ENCODE measurements at places on chromosomes 6 and 20.

DNA sequence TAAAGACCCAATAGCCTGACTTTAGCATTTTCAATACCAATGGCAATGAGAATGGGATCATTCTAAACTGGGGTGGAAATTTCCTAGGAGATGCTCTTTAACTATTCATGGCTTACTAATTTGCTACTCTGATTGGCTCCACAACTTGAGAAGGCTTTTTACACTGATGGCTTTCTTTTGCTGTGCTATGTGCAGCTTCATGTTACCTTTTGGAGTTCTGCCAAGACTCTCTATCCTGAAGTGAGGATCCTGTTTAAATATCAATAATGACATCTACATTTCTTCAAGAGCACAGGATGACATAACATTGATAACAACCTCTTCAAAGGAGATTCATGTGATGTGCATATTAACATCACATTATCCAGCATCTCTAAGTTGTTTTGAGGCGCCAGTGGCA lies 43.4 kb upstream of the SIRPG start:
- no peak for DNase-seq

DNA sequence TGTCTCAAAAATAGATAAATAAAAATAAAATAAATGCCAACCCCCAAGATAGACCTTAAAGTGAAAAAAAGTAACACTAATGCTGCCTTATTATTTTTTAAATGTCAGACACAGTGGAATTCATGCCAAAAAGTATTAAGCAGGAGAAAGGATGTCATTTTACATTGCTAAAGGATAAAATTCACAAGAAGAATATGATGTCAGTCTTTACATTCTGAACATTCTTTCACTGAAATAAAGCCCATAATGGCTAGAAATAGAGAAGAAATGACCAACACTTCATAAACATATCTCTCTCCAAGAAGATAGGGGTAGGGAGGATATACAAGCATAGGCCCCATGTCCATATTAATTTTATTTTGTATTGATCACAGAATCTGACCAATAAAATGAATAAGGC lies 47.4 kb downstream of the SLC23A2 start:
- no peak for DNase-seq

DNA sequence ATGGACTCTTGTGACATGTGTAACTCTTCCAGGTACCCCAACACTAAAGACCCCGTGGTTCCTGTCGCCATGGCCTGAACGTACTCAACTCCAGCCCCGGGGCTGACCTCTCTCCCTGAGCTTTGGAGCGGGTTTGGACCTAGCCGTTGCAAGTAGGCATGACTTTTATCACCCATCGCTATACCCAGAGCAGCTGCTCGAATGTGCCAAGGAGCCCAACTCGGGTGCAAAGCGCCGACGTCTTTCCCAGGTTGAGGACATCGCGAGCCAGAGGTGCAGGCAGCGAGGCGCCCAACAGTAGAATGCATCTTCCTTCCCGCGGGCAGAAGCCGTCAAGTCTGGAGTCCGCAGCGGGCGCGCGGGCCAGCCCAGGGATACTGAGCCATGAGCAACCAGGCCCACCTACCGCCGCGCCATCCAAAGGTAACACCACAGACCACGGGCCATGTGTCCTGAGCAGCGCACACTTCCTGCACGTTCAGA lies 5.7 kb upstream of the LAMP5 start:
- DNase-seq: no peak

DNA sequence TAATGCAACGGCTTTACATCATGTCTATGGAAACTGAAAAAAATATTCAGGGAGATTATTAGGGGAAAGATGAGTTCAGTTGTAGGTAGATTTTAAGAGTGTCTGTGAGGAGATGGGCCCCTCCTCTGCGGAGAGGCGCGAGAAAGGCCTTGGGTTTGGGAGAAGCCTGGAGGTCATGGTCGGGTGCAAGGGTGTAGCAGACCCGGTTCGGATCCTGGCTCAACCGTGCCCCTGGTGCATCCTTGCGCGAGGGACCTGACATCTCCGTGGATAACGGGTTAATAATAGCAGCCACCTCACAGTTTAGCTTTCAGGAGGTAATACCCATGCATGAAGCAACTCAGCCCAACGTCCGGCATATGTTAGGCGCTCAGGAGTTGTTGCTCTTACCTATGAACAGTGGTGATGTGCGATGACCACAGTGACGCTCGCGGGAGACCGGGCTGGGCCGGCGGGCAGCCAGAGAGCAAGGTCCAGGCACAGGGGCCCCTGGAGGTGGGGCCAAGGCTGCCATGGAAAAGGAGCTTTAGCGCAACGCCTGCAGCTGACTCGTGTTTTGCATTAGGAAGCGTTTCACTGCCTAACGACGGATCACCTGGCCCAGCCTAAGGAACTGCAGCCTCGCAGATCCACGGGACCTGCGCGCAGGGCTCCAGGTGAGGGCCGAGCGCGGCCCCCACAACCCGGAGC lies 146.4 kb upstream of the ARID1B start:
- no peak for DNase-seq

DNA sequence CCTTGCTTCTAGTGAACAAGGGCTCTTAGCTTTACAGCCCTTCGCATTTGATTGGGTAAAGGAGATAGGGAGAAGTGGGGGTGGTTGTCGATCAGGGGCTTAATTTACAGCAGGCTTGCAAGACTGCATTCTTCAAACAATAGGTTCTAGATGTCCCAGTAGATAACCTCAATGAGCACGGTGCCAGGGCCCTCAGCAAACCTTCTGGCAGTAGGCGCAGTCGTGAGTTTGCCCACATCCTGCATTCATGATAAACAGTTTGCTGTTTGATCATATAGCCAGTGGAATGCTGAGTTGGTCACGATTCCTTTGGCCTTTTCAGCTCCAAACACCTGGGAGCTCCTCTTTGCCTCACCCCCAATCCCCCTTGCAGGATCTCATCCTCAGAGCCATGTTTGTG lies 27.5 kb downstream of the SUN5 start:
- no peak for DNase-seq

DNA sequence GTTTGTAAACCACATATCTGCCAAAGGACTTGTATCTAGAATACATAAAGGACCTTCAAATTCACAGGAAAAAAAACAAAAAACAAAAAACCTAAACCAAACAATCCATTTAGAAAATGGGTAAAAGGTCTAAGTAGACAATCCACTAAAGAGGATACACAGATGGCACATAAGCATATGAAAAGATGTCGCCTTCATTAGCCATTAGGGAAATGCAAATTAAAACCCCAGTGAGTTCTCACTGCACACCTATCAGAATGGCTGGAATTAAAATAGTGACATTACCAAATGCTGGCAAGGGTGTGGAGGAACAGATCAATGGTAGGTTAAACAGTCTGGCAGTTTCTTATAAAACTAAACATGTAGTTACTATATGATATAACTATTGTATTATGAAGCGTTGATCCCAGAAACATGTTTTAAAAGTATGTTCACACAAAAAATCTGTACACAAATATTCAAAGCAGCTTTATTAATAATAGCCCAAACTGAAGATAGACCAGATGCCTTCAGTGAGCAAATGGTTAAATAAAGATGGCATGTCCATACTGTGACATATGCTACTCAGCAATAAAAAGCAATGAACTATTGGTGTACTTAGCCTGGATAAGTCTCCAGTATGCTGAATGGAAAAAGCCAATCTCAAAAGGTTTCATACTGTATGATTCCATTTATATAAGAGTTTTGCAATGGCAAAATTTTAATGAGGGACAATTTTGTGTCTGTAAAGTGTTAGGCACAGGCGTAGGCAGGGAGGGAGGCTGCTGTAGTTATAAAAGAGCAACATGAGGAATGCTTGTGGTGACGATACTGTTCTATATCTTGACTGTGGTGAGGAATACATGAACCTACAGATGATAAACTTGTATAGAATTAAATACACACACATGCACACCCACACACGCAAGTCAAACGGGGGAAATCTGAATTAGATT lies 43.9 kb downstream of the PLCB1 start:
- no peak for DNase-seq

GRCh38 chr20:10667560-10668167 lies 6.1 kb downstream of the JAG1 start:
- no peak for DNase-seq

- no peak for DNase-seq
Observed at GRCh38 chr20:49187330-49187850, 744 bp downstream of the STAU1 start.

- no peak for DNase-seq
Observed at GRCh38 chr6:108635505-108636226, 74.9 kb downstream of the FOXO3 start.

DNA sequence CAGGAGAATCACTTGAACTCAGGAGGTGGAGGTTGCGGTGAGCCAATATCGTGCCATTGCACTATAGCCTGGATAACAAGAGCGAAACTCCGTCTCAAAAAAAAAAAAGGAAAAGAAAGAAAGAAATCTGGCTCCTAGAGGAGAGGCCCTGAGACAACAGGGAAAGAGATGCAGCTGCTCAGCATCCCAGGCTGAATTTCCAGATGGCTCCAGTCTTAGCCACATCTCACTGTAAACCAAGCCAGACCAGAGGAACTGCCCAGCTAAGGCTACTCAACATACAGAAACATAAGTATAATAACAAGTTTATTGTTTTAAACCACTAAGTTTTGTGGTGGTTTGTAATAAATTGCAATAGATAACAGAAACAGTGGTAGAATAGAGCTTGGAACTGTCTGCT lies 38.5 kb upstream of the TASP1 start:
- no peak for DNase-seq

DNA sequence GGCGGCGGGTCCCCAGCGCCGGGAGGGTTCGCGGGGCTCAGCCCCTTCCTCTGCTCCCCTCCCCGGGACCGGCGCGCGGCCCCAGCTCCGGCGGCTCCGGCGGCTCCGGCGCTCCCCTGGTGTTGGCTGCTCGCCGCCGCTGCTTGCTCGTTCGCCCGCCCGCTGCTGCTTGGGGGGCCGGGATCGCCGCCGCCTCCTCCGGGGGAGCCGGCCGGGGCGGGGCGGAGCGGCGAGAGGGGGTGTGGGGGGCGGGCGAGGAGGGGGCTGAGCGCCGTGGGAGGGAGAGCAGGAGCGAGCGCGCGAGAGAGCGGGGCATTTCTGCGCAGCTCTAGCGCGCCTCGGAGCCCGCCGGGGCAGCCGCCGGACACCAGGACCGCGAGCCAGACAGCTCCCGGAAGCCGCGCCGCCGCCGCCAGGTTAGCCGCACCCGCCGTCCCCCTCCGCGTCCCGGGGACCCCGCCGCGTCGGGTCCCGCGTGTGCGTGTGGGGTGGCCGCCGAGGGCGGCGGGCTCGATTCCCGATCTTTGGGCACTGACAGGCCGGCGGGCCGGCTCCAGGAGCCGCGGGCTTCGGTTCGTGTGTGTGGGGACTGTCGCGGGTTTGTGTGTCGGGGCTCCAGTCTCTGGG lies 62.0 kb upstream of the EPB41L1 start:
- DNase-seq: peak; percentile 7

DNA sequence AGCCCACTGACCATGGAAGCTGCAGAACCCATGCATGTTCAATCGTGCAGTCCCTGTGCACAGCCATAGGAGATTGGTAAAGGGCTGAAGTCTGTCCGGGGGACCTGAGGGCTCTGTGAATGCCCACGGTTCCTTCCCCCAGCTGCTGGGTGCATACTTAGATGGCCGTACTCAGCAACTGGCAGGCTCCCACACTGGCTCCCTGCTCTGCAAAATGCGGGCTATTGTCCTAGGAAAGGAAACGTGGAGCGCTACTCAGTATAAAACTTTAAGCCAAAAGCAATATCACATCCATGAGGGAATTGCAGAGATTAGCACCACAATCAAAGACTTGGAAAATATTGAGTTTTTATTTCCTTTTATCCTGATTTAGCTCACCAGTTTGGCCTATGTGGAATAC lies 202.0 kb downstream of the WDR27 start:
- DNase-seq: no peak

DNA sequence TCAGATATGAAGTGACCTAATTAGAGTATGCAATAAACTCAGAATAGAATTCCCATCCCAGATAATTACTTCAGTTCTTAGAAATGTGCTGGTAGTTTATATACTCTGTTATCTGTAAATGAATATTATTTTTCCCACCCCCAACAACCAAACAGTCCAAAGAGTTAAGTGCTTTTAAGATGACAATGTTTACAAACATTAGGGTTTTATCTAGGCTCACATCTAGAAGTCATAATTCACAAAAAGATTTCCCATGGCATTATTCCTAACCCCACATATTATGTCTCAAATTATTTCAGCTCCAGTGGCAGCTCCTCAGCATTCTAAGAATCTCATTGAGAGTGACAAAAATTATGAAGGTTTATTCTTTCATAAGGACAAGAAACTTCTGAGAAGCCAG lies 120.9 kb downstream of the TASP1 start:
- no peak for DNase-seq

DNA sequence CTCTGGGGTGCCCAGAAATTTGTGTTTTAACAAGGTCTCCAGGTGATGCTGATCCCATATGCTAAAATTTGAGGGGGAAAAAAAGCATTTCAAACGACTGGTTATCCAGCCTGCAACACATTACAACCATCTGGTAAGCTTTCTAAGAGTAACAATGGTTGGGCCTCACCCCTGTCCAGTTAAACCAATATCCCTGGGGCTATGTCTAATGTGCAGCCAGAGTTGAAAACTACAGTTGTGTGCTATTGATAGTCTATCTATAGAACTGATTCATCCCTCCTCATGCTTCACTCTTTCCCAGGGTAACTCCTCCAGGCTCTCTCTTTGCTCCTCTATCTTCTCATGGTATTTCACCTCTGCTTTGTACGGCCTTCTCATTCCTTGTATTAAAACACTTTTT lies 458.3 kb downstream of the MMUT start:
- no peak for DNase-seq

GRCh38 chr6:80689716-80690395 lies 583.4 kb downstream of the BCKDHB start:
- DNase-seq: no peak

DNA sequence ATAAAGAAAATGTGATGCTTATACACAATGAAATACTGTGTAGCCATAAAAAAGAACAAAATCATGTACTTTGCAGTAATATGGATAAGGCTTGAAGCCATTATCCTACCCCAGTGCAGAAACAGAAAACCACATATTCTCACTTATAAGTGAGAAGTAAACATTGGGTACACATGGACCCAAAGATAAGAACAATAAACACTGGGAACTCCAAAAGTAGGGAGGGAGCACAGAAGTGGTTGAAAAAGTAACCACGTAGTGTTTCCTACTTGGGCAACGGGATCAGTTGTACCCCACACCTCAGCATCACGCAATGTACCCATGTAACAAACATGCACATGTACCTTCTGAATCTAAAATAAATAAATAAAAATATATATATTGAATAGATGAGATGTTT lies 8.2 kb downstream of the IRAK1BP1 start:
- no peak for DNase-seq

- DNase-seq: peak; percentile 36
Observed at GRCh38 chr6:142207265-142207877, 60.3 kb downstream of the VTA1 start.

DNA sequence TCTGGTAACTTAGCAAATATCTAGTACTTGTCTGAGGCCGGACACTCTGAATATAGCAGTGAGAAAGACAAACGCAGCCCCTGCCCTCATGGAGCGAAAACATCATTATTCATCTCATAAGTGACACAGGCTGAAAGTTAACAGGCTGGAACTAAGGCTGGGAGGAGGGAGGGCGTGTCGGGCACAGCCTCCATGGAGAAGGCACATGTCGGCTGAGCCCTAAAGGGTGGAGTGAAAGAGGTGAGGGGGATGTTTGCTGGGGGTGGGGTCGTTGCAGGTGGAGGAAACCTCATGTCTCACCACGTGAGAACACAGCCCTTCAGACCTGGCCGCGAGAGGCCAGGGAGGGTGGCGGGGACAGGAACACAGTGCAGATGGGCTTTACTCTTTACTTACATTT lies 108.8 kb upstream of the FOXC1 start:
- DNase-seq: no peak
